Amniotic epithelial cell (primary cell): ENCODE measurements at places on chromosomes 2 and 18.

DNA sequence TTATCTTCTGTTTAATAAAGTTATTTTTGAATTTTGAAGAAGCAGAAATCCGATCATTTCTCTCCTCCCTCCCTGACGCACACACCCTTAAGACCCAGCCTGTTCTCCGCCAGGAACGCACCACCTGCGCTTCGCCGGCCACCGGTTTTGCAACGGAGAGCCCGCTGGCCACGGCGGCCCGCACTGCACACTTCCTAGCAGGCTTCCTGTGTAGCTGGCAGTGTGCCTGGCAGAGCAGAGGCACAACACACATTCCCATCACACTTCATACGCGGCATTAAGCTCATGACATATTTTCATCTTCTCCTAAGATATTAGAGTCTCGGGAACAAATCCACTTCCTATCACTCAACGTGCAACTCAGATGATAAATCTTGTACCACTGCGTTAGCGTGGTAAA is 148.0 kb downstream of the HDAC4 start:
- peak; percentile 55 for DNase-seq

DNA sequence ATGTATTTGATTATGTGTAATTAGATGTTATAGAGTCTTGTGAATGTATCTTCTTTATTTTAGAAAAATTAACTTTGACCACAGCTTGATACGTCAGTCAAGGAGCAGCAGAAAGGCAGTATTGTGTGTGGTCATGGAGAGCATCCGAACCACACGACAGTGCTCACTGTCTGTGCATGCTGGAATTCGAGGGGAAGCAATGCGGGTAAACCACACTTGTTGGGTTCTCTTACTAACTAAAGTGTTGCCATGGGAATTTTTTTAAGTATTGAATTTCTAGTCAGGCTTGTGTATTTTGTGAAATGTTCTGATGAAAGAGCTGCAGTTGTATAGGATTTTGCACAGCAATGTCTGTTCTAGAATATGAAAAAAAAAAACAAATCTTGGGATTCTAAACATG is 4.8 kb downstream of the PJVK start:
- no peak for DNase-seq

DNA sequence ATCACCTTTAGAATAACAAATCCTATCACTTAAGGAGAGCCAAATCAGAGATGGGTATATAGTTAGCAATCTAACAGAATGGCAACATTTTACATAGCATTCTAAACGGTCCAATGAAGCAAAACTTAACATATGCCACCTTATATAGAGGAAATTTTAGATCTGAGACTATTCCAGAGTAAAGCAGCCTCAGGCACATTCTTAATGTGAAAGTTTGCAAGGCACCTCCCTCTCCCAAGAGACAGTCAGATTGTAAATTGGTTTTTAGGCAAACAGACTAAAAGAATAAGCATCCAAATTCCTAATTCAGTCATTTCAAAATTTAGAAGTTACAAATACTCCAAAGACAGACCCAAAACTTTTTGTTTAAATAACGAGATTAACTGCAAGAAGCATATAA is 292.9 kb downstream of the STK39 start:
- no peak for DNase-seq

GRCh38 chr2:188345426-188345825 is 53.8 kb downstream of the GULP1 start:
- peak; percentile 35 for DNase-seq

GRCh38 chr2:3522961-3523421 is 3.7 kb upstream of the ADI1 start:
- DNase-seq, result peak; percentile 91

DNA sequence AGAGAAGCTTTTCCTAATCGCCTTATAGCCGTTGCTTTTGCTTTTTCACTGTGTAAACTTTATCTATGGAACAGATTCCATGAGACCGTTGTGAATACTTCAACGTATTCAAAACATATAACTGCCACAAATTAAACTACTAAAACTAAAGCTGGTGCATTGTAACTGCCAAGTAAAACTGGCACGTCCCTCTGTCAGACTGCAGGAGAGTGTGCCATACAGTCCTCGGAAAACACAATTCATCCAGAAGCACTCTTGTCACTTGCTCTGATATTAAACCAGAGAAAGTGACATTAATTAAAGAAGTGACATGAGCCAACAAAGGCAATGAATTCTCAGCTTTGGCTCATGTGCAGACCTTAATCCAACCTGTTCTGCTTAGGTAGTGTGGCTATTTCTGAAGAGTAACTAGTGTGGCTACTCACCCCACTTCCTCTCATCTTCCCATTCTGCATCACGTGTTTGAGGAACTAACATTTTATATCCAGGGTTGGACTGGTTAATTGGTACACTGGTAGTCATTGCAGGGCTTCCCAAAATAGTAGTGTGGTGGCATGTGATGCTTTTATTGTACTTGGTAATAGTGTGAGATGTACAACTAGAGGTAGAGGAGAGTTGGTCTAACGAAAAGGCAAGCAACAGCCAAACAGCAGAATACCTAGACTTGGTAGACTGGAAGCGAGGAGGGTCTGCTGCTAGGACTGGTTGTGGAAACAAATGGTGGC is 9.7 kb downstream of the VRK2 start:
- DNase-seq, result no peak
